Diencephalon (tissue), 1 donor: ENCODE measurements at places on chromosomes 2 and 18. TPM values are rescaled to one million over a fixed set of nuclear protein-coding genes. Genes with fewer than 3 reads are reported as not detected.

SH3YL1 gene
- total RNA-seq = 78.7 TPM

SKA1 gene
- total RNA-seq = 5.5 TPM

IL36RN gene
- total RNA-seq = not detected

LBX2 gene
- not detected for total RNA-seq

KCNK3 gene
- 10.1 TPM for total RNA-seq

DLGAP1 gene
- 47.3 TPM for total RNA-seq

FOXI3 gene
- not detected for total RNA-seq

MROH2A gene
- total RNA-seq = under 0.01 TPM

IL36B gene
- not detected for total RNA-seq

LRATD1 gene
- 63.2 TPM for total RNA-seq

UGT1A3 gene
- total RNA-seq = not detected

ANTXR1 gene
- total RNA-seq = 24.7 TPM

GCG gene
- not detected for total RNA-seq

DES gene
- total RNA-seq = 1.4 TPM

PIK3C3 gene
- 66.7 TPM for total RNA-seq

EGR4 gene
- total RNA-seq = 0.23 TPM

MC4R gene
- 14.8 TPM for total RNA-seq

DNAJC5G gene
- total RNA-seq = 0.23 TPM
